ENCODE measurements at places on chromosomes 3 and 15.

GRCh38 chr15:66740802-66741201 is 38.8 kb downstream of the SMAD6 start:
- no peak for DNase-seq

DNA sequence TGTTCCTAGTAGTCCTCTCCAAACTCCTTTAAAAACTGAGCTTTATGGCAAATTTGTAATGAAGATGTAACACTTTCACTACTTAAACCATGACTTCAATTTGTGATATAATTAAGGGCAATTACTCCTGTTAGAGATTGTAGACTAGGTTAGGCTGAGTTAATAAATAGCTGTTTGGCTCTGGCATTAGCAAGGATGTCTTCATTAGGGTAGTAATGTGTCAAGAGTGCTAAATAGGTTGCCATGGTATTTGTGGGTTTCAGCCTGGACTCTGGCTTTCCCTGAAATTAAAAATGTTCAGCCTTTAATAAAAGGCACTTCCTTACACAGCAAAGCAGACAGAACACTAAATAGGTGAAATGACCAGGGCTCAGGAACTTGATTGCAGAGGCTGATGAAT is 71.9 kb downstream of the GHSR start:
- DNase-seq = no peak

DNA sequence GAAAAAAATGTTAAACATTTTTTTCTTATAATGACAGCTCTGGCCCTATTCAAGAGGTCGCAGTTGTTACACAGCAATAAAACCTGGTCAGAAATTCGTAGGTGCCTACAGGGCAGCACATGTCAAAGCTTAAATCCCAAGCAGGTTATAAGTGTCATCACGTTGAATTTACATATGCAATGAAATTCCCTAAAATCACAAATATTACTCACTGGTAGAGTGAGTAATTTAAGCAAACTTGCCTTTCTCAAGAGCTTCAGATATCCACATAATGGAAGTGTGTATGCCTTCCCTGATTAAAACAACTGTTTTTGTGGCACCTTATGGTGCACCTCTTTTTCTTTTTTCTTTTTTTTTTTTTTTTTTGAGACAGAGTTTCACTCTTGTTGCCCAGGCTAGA is 90.7 kb upstream of the FNDC3B start:
- DNase-seq = no peak

DNA sequence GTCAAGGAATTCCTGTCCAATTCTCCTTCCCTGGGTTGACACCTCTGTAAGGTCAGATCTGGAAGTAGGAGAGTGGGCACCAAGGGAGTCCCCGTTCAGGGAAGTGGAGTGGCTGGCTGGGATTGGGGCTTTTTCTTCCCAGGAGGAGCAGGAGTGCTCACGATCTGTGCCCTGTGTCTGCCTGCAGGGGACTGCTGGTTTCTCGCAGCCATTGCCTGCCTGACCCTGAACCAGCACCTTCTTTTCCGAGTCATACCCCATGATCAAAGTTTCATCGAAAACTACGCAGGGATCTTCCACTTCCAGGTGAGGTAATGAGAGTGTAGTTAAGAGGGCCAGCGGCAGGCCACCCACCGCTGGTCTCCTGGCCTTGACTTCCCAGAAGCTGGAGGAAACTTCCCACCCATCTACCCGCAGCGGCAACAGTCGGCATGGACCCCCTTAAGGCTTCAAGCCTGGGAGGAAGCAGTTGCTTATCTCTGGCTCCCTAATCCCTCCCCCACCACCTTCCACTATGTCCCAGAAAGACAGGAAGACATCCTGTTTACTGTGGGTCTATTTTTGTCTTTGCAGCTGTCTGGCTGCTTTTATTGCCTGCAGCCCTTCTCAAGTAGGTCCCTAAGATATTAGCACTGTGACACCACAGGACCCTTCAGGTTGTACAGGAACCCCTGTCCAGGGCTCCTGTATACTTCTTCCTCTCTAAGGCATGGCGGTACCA is 26.8 kb downstream of the CAPN3 start:
- DNase-seq = no peak

GRCh38 chr3:3551981-3552380 is 247.2 kb upstream of the LRRN1 start:
- DNase-seq = no peak

- DNase-seq = no peak
Observed at GRCh38 chr3:197525706-197526105, 30.1 kb downstream of the BDH1 start.

- DNase-seq = no peak
Observed at GRCh38 chr3:101690972-101691371, 4.5 kb upstream of the RPL24 start.

GRCh38 chr3:160701490-160701889 is 24.5 kb downstream of the ARL14 start:
- DNase-seq = no peak

- no peak for DNase-seq
Observed at GRCh38 chr15:78069052-78069414, 8.5 kb downstream of the TBC1D2B start.

- no peak for DNase-seq
Observed at GRCh38 chr3:172145031-172145686, 105.8 kb downstream of the FNDC3B start.

DNA sequence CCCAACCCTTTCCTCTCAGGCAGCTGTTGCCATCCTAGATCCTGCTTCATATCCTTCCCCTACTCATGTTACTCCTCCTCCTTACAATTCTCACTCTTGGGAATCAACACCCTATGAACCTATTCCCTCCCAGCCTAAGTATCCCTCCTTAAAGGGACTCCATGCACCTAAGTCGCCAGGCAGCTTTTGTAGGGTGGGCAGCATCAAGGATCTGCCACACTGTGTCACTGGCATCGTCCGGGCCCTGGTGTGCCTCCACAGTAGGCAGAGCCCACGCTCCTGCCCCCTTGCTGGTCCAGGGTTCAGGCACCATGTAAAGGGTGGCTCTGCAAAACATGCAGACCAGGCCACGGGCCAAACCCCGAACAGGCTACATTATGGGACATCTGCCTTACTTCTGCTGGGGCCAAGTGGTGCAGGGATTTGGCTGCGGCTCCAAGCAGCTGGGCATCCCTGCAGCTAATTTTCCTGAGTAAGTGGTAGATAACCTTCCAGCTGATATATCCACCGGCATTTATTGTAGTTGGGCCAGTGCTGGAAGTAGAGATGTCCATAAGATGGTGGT is 53.4 kb downstream of the GSK3B start:
- DNase-seq = no peak

- DNase-seq = no peak
Observed at GRCh38 chr3:167742338-167742737, 6.8 kb downstream of the SERPINI1 start.

GRCh38 chr3:113629584-113630421 is 66.6 kb downstream of the USF3 start:
- no peak for DNase-seq

DNA sequence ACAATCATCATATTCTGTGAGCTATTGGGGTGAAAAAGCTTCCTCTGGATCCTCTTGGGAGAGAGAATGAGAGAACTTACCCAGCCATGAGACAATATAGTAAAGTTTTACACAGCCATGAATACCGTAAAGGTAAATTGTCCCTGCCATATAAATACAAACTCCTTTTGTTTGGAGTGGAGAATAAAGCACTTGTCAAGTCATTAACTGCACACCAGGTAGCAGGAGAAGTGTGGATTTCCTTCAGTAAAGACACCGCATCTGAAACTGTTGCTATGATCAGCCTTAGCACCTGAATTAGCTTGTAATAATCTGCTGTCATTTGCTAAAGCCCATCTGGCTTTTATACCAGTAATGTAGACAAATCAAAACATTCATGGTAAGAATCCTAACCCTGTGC is 336.6 kb upstream of the SLCO3A1 start:
- DNase-seq = no peak

- DNase-seq = no peak
Observed at GRCh38 chr3:132723024-132723950, 1.1 kb upstream of the NPHP3 start.

- no peak for DNase-seq
Observed at GRCh38 chr3:138936741-138937689, 9.9 kb downstream of the FOXL2 start.

GRCh38 chr3:161025911-161026310 is 79.2 kb downstream of the B3GALNT1 start:
- DNase-seq = no peak

DNA sequence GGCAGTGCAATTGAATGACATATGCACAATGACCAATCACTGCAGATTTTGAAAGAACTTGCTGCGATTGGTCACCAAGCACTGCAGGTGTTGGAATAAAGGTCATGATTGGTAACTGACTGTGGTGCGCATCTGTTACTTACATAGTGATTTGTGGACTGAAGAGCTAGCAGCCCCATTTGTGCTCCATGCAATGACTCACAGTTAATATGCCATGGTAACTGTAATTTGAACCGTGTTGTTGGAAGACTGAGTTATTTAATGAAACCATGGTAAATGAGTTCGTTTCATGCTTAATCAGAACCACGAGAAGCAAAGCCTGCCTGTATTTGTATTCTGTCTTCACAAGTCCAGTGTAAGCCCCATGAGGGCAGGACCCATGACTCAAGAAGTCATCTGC is 220.5 kb downstream of the TJP1 start:
- no peak for DNase-seq

- no peak for DNase-seq
Observed at GRCh38 chr3:39210078-39210477, 17.7 kb upstream of the XIRP1 start.

- no peak for DNase-seq
Observed at GRCh38 chr15:66706840-66707239, 4.8 kb downstream of the SMAD6 start.

- no peak for DNase-seq
Observed at GRCh38 chr15:59191855-59192237, 14.8 kb upstream of the LDHAL6B start.

GRCh38 chr3:194405766-194406165 is 6.7 kb upstream of the GP5 start:
- DNase-seq = no peak

GRCh38 chr3:32837789-32838188 is 20.0 kb downstream of the TRIM71 start:
- DNase-seq = no peak

DNA sequence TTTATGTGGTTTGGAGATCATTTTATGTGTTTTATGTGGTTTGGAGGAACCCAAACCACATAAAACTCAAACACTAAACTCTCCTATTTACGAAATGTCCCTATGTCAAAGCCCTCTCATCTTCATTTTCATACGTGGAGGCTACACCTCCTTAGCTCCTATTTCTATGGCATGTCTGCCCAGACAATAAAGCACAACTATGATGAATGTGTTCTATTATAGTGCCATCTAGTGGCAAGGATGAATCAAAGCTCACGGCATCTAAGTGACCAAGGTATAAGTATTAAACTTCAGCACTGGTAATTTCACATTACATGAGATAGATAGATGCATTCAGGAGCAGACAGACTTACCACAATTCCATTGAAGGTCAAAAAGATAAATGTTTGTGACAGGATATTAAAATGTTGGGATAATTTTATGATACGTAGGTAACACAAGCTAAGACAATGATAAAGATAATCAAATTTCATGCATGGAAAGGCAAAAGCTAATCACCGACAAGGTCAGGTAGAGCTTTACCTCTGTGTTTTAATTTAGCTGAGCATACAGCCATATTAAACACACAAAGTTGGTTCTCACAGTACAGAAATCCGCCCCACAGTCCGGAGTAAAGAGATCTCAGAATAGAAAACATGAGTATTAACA is 130.6 kb upstream of the FHIT start:
- DNase-seq = no peak

DNA sequence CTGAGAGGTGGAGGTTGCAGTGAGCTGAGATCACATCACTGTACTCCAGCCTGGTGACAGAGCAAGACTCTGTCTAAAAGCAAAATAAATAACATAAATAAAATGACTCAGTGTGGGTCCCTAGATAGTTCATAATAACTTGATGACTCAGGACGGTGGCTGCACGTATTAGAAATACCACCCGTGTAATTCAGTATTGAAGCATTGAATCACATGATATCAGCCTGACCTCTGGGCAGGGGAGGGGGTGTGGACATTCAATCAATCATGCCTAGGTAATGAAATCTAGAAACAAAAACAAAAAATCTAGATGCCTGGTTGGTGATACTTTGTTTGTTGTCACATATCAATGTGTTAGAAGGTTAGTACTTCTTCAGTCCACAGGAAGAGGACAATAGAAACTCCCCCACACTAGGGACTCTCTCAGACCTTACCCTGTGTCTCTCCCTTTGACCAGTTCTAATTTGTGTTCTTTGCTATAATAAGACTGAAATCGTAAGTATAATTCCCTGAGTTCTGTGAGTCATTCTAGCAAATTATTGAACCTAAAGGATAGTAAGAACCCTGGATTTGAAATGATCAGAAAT is 177.3 kb downstream of the GAP43 start:
- no peak for DNase-seq

DNA sequence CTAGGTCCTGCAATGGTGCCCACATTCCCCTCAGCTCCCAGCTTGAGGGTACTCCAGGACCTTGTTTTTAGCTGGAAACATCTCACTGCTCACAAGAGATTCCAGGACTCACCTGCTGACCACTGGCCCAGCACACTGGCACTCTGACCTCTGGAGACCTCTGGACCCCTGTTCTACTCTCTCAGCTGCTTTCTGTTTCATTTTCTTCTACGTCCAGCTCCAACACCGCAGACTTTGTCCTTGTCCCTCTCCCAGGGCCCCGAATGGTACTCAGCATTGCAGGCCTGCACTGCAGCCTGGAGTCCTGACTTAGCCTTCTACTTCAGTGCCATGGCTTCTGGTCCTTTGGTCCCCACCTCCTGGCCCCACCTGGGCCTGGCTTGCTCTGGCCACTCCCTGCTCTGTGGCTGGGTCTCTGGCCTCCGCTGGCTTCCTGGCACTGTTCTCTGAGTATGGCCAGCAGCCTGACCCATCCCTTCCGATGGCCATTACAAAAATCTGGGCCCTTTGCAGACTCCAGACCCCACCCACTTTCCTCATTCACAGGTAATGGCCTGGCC is 27.9 kb downstream of the KY start:
- DNase-seq = no peak

DNA sequence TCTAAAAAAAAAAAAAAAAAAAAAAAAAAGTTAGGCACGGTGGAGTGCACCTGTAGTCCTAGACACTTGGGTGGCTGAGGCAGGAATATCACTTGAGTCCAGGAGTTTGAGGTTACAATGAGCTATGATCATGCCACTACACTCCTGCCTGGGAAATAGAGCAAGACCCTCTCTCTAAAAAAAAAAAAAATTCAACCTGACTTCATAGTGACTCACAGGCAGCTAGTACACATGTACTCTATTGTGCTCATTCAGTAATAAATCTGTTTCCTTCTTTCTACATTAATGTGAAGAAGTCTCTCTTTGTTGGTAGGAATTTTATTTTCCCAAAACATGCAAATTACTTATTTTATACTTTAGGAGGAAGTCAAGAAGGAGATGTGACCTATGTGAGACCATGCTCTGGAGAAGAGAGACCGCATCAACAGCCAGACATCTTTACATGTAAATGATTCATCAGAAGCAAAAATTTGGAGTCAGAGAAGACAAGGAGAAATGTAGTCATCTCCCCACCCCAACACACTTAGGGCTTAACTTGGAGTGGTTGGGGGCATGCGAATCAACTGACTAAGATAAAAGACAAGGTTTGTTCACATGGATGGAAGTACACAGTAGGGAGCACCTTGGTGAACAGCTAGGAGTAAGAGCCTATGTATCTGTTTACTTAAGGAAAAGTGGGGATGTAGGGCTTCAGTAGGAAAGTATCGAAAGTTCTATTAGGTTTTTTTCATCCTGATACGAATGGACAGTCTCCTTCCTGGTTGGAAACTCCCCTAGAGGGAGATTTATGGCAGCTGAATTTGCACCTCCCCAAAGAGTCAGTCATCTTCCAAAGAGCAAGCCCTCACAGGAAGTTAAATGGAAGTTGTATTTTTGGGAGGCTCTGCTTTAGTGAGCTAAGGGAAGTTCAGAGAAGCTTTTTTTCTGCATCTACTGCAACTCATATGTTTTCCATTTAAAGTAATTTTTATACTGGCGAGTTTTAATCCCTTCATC is 23.0 kb upstream of the NMD3 start:
- DNase-seq = no peak
